Globus pallidus (tissue), 1 donor: ENCODE measurements at places on chromosomes 5 and 9.

DNA sequence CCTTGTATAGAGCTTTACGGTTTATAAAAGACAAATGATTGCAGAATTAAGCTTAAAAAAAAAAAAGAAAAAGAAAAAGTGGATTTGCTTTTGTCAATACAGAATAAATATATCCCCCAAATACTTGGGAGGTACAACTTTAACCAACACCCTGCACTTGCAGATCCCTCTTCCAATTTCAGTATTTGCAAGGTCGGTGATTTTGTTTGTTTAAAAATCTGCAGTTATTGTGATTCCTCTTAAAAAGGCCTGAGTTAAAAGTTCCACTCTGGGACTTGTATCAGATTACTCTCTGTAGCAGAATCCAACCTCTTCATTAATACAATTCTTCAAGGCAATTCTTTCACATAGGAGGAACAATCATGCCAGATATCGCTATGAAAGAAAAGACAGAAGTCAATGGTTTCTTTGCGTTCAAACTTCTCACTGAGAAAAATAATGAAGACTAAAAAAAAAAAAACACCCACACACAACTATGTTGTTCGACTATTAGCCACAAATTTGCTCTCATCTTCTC is 400.9 kb downstream of the EBF1 start:
- DNase-seq = no peak

GRCh38 chr5:170757182-170757601 is 26.3 kb upstream of the GABRP start:
- DNase-seq = no peak

GRCh38 chr9:99362321-99362720 is 140.2 kb downstream of the SEC61B start:
- no peak for DNase-seq

DNA sequence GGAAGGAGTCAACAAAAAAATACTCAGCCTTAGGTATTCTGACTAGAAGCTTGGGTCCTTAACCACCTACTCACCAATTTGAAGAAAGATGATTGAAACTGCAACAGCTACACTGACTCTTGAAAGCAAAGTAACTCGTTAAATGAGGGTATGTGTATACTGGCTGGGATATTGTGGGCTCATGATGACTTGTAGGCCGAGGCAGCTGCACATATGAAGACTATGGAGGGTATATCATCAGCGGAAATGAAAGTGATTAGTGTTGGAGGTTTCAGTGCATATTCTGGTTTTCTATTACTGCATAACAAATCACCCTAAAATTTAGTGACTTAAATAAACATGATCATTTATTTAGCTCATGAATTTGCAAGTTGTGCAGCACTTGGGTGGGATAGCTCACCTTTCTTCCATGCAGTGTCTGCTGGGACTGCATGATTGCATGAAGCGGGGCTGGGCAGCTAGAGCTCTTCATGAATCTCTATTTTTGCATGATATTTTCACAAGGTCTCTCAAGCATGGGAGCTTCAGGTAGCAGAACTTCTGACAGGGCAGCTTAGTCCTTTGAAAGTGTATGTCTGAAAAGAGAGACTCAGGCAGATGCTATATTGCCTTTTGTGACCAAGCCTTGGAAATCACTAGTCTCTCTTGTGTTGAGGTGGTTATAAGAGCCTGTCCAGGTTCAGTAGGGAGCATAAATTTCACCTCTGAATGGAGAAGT is 96.1 kb upstream of the CDKN2B start:
- no peak for DNase-seq

GRCh38 chr5:31124026-31124425 is 69.5 kb upstream of the CDH6 start:
- DNase-seq = no peak

GRCh38 chr5:128763321-128763720 is 202.0 kb upstream of the SLC27A6 start:
- DNase-seq = no peak

GRCh38 chr5:64213531-64213930 is 47.9 kb downstream of the RNF180 start:
- peak; percentile 8 for DNase-seq

DNA sequence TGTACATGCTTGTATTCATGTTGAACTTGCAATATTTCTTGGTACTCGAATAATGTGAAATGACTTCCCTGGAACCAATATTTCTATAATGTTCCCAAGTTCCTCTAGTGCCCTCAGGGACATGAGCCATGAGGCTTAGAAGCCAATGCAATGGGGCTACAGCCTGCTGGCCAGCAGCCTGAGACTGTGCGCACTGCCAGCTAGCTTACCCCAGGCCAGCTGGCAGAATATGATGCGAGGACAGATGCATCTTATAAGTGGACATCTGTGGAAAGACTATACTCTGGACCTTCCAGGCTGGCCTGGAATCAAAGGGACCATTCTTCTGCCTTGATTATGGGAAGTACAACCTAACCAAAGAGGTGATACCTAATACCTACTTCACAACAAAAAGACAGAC is 1862.0 kb upstream of the ACO1 start:
- DNase-seq = peak; percentile 66

- DNase-seq = no peak
Observed at GRCh38 chr9:131396626-131397025, 2.7 kb downstream of the PRRC2B start.

DNA sequence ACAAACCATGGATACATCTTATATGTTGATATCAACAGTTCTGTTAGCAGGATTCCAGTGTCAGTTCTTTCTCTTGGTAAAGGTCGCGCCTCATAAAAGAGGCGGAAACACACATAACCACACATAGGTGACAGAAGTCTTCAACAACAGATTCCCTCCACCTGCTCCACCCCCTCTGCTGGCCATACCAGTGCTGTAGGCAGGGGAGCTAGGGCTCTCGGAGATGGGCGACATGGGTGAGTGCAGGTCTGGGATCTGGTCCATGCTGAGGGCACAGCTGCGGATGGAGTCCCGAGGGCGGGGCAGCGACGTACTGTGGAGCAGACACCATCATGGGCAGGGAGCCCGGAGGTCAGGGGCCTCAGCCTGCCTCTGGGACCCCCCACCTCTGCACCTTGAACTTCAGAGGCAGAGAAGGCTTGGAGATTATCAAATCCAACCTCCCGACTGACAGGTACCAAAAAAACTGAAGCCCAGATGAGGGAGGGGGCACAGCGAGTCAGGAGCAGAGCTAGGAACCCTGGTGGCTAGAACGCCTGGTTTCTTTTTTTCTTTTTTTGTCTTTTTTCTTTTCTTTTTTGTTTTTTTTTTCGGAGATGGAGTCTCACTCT is 12.0 kb upstream of the TOR2A start:
- no peak for DNase-seq

- DNase-seq = no peak
Observed at GRCh38 chr5:151458314-151458713, 10.9 kb downstream of the SLC36A1 start.

GRCh38 chr9:7209016-7209715 is 451.4 kb downstream of the KDM4C start:
- DNase-seq = peak; percentile 66
